ENCODE measurements at places on chromosomes 12 and 14.

DNA sequence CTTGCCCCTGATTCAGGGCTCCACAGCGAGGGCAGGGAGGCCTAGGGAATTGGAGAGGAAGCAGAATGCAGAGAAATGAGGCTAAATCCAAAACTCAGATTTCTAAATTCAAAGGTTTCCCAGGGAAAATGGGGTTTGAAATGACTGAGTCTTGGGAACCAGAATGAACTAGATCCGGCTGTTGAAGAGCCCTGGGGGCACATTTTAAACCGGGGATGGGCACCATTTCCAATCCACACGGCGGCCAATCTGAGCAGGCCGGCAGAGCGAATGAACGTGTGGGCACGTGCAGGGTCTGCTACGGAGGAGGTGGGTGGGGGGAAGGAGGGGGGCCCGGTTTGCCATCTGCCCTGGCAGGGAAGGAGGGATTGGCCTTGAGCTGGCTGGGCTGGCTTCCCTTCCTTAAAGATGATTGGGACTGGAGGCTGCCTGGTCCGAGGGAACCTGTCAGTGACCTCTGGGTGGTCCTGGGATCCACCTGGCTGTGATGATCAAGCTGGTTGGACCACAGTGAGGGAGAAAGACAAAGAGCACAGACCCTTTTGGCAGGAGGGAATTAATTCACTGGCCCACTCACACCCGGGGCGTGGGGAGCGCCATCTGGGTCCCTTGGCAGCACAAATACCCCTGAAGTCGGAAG lies 161.0 kb downstream of the RBM19 start:
- DNase-seq: no peak

GRCh38 chr14:68449561-68450181 lies 343.2 kb downstream of the ZFP36L1 start:
- DNase-seq: no peak

GRCh38 chr14:78595797-78596196 lies 425.6 kb downstream of the NRXN3 start:
- no peak for DNase-seq

GRCh38 chr14:89781046-89781445 lies 173.5 kb downstream of the EFCAB11 start:
- DNase-seq: no peak

GRCh38 chr12:116087399-116087798 lies 190.1 kb downstream of the MED13L start:
- no peak for DNase-seq

DNA sequence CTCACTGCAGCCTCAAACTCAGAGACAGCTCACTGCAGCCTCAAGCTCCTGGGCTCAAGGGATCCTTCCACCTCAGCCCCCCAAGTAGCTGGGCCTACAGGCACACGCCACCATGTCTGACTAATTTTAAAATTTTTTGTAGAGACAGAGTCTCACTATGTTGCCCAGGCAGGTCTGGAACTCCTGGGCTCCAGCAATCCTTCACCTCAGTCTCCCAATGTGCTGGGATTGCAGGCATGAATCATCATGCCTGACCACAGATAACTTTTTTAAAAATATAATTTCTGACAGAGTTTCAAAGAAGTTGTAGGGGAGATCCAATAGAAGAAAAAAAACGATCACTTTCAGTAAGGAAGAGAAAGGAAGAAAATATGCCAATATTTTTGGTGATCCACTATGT lies 189.7 kb upstream of the CDKN3 start:
- DNase-seq: no peak

DNA sequence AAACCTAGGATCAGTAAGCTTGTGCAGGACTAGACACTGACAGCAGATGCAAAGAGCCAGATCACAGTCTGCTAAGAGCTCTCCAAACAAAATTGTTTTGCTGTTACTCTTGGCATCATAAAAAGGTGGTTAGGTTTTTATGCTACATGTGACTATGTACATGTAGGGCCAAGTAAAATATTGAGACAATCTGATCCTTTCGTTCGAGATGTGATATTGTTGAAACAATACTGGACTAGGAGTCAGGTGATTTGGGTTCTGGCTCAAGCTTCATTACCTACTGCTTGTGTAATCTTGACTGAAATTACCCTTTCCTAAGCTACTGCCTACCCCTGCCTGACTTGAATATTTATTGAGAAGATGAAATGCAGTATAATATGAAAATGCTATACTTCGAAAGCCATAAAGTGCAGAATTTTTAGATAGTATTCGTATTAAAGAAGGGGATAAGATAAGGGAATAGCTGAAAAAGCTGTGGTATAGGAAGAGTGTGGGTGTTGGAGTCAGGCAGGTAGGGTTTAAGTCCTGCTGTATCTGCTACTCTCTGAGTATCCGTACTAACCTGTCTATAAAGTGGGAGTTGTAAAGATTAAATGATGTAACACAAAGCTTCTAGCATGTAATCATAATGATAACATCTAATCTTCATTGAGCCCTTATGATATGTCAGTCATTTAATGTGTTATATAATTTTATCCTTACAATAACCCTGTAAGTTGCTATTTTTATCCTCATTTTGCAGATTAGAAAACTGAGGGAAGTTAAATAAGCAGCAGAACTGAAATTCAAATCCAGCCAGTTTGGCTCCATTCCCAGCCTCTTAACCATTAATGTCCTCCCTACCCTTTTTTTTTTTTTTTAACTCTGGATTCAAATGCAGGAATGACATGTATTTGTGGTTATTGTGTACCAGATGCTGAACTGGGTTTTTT lies 38.6 kb upstream of the ATF1 start:
- DNase-seq: no peak

DNA sequence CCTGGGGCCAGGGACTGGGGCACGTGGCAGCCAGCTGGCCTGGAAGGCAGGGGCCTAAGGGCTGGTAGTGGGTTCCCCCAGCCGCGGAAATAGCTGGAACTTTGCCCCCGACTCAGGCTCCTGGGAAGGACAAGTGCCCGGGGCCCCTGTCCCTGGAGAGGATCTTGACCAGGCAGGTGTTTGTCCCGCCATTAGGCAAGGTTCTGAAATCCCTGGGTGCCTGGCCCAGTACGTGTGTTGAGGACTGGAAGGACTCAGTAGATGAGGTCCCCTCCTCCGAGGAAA lies 94.2 kb downstream of the B4GALNT3 start:
- no peak for DNase-seq

DNA sequence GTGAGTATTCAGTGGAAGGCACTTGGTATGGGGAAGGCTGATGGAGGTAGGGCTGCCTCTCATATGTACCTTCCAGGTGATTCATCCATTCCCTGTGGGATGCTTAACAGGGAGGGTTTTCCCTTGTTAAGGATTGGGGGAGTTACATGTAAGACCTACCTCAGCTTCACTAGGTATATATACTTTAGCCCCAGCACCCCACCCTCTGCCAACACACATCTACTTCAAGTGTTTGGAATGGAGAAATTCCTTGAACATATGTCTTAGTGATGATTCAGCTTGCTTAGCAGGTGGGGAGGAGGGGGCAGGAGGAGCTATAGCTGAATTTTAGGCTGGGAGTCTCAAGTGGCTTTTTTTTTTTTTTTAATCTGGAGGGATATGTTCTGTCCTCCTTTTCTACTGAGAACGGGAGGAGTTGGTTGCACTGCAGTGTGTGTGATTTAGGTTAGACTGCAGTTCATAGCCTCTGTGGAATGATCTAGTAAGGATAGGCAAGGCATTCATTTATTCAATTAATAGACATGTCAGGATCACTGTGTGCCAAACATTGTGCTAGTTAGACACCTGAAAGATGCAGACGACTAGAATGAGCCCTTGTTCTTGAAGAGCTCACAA lies 1.7 kb downstream of the PIP4K2C start:
- no peak for DNase-seq

GRCh38 chr12:94977766-94978468 lies 25.6 kb downstream of the NDUFA12 start:
- no peak for DNase-seq

DNA sequence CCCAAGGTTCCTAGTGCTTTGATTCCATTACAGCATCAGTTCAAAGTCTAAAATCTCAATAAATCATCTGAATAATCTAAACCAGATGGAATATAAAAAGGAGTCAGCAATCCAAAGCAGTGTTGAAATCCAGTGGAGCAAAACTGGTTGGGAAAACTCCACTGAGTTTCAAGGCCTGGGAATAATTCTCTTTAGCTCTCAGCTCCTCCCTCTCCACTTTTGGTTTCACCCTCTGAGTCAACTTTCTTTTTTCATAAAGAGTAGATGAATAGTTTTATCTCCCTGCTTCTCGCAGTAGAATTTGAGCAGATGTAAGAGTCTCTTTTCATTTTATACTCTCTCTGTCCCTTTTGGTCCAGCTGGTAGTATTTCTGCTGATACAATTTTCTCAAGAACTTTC lies 338.6 kb downstream of the APAF1 start:
- DNase-seq: no peak

- no peak for DNase-seq
These were observed 40.8 kb downstream of the CCDC92 start for GRCh38 chr12:123931686-123932321.

GRCh38 chr12:91988086-91988923 lies 157.3 kb downstream of the BTG1 start:
- no peak for DNase-seq

GRCh38 chr12:33438025-33438772 lies 1.4 kb downstream of the SYT10 start:
- no peak for DNase-seq

- DNase-seq: no peak
These were observed 903 bp downstream of the BRF1 start for GRCh38 chr14:105299654-105300541.

GRCh38 chr12:2841056-2841650 lies 6.3 kb upstream of the NRIP2 start:
- no peak for DNase-seq

DNA sequence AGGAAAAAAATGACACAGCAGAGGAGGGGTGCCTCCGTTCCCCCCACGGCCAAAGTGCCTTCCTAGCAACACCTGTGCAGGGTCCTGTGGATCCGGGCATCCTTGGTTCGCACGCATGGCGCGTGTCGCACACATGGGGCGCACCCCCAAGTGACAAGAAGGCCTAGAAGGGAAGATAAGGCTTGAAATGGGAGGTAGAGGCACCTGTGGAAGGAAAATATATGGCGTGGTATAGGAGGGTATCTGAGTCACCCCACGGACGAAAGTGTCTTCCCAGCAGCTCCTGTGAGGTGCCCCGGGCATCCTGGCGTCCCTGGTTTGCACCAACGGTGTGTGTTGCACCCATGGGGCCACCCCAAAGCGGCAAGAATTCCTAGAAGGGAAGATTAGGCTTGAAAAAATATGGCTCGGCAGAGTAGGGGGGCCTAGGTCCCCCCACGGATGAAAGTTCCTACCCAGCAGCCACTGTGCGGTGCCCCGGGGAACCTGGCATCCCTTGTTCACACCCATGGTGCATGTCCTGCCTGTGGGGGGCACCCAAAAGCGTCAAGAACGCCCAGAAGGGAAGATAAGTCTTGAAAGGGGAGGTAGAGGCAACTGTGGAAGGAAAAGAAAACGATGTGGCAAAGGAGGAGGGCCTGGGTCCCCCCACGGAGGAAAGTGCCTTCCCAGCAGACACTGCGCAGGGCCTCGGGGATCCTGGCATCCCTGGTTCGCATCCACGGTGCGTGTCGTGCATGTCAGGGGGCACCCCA lies 280.0 kb downstream of the ALG10 start:
- DNase-seq: no peak

- no peak for DNase-seq
These were observed 4.8 kb downstream of the CCDC177 start for GRCh38 chr14:69569859-69570258.

DNA sequence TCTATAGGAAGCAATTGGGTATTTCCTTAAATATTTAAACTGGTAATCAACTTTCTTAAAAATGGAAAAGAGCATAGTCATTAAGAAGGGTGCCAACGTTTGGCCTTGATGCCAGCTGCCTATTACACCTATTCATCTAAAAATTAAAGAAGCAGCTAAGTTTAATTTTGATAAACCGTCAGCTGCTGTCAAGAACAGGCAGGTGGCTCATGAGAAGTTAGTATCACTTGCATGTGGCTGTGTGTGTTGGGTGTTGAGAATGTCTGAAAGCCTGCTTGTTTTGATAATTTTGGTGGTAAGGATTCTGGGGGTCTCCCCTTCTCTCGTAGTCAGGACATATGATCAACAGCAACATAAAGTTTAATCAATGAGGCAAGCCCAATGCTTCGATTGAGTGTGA lies 6.5 kb downstream of the GLRX5 start:
- DNase-seq: no peak

GRCh38 chr12:67649261-67649569 lies 670 bp downstream of the DYRK2 start:
- DNase-seq: peak; percentile 30

DNA sequence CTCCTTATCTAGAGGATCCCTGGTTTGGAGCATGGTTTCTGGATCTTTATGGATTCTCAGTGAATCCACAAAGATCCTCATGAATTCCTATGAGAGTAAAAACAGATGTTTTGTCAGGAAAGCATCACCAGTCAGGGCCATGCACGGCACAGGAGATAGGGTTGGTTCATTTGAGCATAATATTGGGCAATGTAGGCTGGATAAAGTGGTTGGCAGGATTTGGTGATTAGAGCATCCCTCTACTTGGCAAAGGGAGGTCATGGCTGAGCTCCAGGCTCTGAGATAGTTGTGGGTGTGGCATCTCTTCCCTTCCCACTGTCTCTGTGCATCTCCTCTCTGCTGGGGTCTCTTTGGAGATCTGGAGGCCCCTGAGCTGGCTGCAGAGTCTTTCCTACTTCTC lies 149.8 kb downstream of the DACT1 start:
- DNase-seq: no peak

DNA sequence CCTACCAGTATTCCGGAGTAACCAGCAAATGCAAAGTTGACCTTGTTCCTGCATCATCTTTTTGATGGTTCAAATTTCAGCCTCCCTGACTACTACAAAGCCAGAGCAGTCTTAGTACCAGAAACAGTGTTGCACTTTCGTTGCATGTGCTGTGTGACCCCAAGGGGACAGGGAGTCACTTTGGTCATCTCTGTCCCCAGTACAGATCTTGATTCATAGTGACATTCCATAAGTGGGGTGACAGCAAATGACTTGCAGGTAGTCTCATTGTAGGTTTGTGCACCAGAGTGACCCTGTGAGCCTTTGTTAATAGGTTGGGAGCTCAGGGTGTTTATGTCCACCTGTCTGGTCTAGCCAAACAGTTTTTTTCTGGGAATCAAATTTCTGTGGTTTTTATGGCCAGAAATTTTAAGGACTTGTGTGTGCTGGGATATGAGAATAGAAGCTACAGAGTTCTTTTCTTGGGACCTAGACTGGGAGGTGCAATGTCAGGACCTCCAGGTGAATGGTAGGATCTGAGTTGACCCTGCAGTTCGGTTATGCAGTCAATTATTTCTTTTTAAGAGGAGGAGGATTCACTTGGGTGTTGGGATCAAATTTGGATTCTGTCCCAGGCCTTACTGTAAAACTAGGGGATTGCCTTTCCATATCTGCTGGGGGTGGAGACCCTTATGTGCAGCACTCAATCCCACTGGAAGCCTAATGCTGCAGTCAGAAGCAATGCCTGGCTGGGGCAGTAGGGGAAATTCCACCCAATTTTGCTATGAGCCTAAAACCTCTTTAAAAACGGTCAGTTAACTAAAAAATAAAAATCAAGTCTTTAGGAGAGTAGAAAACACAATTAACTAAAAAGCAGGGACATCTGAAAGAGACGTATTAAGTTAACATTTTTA lies 10.1 kb downstream of the EIF5 start:
- DNase-seq: no peak

- no peak for DNase-seq
These were observed 788 bp upstream of the ASIC1 start for GRCh38 chr12:50056639-50056976.

- DNase-seq: no peak
These were observed 3.3 kb downstream of the GPR135 start for GRCh38 chr14:59461891-59462290.

Measured in GM12892 (cell line).